ENCODE measurements at places on chromosomes 2 and 18.

- DNase-seq = peak; percentile 3
Observed at GRCh38 chr2:75480971-75481836, 79.5 kb downstream of the EVA1A start.

DNA sequence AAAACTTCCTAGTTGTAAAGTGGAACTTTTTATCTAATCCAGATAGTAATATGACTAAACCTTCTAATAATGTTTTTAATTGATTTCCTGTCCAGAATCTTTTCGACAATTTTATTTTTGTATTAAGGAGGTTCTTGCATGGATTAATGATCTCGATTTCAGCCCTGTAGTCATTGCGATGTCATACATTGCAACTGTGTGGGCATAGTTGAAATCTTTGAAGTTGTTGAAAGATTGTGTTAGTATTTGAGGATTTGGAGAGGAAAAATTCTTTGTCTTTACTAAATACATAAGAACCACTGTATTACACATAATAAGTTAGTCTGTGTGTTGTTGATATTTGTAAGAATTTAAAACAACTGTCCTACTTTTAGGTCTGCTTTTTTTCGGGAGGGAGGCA, 31.1 kb downstream of the ACSL3 start:
- DNase-seq = no peak

DNA sequence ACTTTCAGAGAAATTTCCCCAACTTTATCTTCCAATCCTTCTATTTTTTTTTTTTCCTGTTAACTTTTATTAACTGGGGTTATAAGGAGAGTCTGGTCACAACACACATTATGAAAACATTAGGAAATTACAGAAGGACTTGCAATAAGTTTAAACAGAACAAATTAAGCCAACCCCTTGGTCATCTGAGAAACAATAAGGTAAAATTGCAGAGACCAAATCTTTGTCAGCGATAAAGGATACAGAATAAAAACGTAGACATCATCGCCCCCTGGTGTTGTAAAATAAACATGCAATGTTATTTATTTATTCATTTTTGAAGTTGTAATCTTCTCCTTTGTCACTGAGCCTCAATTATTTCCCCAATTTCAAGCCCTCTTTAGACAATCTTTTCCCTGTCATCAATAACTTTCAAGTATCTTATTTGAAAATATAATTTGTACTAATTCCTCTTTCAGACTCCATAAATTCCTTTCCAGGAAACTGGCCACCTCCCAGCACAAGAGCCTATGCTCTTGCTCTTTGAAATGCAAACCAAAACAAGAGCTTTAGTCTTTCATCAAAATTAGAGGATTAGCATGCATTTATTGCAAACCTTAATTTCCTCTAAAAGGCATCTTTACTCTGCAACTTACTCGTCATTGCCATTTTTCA, 19.5 kb downstream of the G6PC2 start:
- peak; percentile 25 for DNase-seq

GRCh38 chr2:11967946-11968465, 221.6 kb downstream of the LPIN1 start:
- DNase-seq = peak; percentile 13

DNA sequence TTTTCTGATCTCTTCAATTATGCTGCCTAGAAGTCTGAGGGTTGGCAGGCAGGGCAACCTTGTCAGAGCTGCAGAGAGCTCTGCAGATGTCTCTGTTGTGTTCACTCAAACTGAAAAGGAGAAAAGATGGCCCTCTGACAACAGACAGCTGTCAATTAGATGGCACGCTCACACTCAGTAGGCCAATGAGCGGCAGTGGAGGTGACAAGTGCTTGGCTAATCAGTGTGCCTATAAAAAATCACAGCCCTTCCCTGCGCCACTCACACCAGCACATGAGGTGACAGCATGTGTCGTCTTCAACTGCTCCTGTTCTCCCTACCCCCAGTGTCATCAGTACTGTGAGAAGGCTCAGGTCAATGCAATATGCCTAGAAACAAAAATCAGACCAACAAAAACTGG, 203.9 kb downstream of the TCF4 start:
- DNase-seq = no peak

DNA sequence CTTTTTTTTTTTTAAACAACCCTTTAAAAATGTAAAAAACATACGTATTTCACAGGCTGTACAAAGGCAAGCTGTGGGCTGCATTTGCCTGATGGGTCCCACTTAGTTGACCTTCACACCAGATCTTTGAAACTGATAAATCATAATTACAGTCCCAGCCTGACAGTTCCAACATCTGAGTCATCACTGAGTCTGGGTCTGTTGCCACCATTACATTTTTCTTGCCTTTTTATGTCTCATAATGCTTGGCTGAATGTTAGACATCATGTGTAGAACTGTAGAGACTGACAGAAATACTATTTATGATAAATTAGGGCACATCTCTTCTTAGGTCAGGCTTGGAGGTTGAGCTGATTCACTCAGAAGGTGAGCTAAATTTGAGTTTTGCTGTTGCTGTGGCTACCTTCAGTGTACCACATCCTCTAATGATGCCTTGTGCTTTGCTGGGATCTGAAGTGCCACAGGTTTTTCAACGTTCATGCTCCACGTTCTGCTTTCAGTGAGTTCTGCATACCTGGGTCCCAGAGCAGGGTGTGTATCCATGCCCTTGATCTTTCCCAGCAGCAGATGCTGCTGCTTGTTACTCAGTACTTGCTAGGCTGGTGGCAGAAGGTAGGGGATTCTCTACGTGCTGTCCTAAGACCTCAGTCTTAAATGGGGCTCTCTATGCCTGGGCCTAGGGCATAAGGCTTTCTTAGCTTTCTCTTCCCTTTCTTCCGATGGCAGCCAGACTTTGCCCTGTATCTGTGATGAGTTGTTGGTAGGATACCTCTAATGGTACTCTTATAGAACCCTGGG, 160.6 kb upstream of the SMAD7 start:
- DNase-seq = no peak

- DNase-seq = no peak
Observed at GRCh38 chr2:181790716-181791649, 100.5 kb upstream of the ITPRID2 start.

- no peak for DNase-seq
Observed at GRCh38 chr2:128525653-128526052, 207.0 kb upstream of the HS6ST1 start.

DNA sequence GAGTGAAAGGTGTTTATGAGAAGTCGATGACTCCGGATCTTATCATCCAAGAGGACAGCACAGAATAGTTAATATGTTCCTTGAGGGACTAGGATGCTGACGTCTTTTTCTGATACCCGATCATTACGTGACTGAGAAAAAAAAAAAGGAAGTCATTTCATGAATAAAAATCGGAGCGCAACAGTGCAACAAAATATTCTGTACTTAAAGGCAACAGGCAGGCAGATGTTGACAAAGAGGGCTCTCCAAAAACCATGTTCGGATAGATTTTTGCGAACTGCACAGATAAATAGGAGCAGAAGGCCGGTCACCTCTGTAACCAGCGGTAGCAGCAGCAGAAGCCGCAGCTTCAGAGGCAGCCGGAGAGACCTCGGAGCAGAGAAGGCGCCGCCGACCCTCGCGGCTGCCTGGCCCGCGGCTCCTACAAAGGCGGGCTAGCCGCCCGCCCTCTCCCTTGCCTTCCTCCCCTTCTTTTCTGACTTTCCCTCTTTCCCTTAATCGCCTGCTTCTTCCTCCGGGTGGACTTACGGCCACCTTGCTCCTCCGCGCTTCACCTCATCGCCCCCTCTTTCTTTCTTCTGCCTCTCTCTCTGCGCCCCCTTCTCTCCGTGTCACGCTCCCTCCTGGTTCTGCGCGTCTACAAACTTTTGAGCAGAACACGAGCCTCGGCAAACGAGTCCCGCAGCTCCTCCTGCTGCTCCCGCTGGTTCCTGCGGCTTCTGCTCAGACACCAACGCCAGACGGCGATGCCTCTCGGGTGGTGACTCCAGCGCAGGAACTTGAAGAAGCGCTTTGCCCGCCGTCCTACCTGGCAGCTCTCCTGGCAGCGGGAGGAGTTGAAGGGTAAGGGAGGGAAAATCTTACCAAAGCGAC, at the start of gene ADCYAP1:
Gene ADCYAP1, plus strand, starts transcription at position 654 of the 873 bp plus-strand sequence. CDS start 516 bp downstream, outside the sequence.
- peak; percentile 80 for DNase-seq

DNA sequence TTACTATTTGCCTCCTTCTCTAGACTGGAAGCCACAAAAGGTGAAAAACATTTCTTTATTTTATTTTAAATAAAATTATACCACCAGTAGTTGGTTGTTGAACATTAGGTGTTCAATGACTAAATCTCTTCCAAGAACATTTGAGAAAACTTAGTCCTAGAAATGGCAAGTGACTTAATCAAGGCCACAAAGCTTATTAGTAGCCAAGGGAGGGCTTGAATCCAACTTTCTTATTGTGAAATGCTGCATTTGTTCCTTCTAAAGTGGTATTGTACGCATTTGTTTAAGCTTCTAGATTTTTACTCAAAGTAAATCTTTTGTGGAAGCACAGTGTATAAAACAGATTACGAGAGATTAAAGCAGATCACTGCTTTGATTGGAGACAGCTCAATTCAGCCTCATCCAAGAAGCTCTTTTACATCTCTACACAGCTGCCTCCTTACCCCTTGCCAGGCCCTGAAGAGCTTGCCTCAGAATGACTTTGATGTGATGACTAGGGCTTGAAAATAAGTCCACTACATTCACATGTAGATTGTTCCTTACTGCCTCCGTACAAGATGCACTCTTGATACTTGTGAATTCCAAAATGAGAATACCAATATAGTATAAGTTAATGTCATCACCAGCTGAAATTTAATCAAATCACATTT, 244.8 kb downstream of the XIRP2 start:
- DNase-seq = no peak

DNA sequence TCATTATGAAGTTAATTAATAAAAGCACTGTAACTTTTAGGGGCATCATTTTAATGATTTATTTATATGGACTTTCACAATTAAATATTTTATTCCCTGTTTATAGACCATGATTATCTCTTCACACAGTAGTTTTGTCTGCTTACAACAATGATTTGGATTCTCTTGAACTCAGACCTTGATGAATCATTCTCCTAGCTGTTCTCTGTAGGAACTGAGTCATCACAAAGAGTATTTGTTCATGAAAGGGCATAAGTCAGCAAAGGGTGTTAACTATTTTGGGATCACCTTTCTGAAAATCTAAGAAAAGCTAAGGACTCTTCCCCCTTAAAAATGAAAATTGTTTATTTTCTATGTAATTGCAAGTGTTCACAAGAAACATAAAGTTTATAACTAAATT, 461.1 kb upstream of the UBE2E3 start:
- no peak for DNase-seq

GRCh38 chr2:18104595-18105224, 226.2 kb downstream of the KCNS3 start:
- DNase-seq = no peak

- no peak for DNase-seq
Observed at GRCh38 chr2:147342329-147342728, 502.5 kb upstream of the ACVR2A start.
